Thymus (tissue), 14 donors: ENCODE measurements at places on chromosomes 3 and 15.
A peak's percentile ranks its signal among the peaks of the same experiment; 100 is the strongest.

DNA sequence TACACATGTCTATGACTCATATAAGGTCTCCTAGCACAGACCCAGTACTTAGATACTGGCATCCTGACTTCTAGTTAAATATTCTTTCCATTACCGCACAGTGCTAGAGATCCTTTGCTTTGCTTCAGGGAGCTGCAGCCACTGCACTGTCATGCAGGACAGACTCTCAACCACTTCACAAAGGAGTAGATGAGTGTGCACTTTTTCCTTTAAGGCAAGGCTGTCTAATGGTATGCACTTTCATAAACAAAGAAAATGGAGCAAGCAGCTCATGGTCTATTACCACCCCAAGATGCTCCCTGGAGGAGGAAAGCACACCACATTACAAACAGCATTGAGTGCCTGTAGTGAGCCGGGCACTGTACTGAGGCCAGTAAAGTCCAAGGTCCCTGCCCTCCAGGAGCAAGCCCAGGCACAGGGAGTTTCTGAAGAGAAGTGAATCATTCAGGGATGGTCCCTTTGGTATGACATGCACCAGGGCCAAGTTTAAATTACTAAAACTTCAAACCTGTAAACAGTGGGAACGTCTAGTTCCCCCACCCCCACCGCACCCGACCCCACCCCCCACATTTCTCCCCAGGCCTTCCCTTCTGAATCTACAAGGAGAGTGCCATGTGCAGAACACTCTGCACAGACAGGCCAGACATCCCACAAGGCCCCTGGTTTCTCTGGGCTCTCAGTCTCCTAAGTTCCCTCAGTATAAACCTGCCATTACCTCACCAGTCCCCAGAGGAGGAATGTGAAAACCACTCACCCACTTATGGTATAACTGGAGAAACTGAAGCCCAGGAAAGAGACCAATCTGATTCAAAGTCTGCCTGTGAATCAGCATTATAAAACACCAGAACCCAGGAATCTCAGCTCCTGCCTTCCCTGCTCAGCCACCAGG lies 107.8 kb upstream of the BCL6 start:
- DNase-seq: no peak

- no peak for DNase-seq
These were observed 78.5 kb upstream of the CHD2 start for GRCh38 chr15:92821491-92822116.

DNA sequence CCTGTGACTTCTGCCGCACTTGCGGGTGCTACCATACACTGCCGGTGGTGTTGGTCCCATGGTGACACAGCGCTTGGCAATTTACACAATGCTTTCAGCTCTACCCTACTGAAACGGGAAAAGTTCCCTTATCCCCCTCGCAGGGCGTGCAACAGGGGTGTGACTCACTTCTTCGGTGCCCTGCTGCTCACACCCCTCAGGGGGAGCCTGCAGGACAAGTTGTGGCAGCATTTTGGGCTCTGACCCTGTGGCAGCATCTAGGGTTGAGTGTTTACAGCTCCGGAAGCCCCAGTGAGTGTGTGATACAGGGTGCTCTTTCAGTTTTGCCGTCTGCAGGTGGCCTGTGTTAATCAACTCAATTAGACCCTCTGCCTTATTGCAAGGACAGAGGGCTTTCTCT lies 324.7 kb upstream of the RGMA start:
- DNase-seq: no peak

GRCh38 chr3:190514413-190515153 lies 698 bp downstream of the IL1RAP start:
- peak; percentile 53 for DNase-seq

GRCh38 chr3:42855547-42856380 lies 19.9 kb downstream of the CYP8B1 start:
- DNase-seq: no peak

DNA sequence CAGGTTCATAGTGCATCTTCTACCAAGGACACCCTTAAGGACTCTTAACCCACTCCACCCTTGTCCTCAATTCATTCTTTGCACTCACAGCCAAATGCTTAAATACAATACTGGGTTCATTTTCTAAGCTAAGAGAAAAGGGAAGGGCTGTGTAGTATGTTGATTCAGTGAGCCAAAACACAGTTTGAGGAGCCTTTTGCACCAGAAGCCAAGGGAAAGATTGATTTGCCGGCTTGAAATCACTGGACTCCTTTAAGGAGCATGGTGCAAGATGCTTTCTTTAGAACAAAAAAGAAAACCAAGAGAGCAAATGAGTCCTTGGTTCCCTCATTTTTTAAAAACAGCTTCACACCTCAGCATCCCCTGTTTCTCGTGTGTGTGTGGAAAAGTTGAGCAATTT lies 47.8 kb downstream of the BOC start:
- no peak for DNase-seq

GRCh38 chr3:133884887-133885711 lies 10.6 kb downstream of the RAB6B start:
- DNase-seq: no peak

DNA sequence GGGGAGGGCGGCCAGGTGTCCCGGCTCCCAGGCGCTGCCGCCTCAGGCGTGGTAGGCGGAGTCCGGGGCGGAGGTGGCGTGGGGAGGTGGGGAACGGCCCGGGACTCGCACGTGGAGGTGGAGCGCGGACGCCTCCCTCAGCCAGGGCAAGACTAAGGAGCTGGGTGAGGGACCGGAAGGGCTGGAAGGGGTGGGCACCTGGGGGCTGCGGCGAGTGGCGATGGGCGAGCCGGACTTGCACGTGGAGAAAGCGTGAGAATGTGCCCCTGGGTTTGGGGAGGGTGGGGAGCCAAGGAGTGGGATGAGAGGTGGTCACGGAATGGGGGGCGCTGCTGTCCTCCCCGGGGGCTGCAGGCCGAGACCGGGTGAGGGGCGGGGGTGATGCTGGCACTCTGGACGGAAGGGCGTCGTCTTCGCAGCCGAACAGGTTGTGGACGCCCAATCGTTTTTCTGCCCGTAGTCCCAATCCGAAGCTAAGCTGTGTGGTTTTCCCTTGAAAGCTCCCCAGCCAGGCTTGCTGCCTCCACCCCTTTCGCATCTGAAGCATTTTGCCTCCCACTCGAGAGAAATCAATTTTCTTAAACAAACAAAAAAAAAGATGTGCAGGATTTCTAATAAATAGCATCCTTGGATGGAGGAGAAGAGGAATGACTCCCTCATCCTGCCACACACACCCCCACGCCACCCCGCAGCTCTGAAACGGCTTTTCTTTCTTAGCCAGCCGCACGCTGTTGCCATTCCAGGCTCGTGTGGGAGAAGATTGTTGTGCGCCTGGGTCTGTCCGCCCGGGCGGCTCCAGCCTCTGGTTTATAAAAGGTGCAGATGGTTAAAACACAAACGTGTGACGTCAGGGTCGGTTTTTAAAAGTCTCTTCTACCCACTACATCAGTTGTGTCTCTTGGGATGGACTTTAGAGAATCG lies 62.5 kb upstream of the ANKRD28 start:
- peak; percentile 0 for DNase-seq

DNA sequence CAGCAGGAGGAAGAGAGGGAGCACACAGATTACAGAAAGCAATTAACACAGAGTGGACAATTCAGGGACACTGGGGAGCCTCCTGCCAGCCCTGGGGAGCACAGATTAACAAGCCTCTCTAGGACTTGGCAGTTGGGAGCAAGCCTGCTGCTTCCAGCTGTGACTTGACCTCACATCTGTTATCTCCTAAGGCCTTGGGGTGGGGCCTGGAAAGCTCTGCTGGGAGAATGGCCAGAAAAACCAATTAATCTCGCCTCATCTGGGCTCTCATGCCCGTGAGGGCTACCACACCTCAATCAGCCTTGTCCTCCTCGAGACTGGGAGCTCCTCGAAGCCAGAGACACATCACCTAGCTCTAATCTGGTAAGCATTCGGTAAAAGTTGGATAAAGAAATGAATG lies 39.1 kb downstream of the SEMA5B start:
- no peak for DNase-seq

DNA sequence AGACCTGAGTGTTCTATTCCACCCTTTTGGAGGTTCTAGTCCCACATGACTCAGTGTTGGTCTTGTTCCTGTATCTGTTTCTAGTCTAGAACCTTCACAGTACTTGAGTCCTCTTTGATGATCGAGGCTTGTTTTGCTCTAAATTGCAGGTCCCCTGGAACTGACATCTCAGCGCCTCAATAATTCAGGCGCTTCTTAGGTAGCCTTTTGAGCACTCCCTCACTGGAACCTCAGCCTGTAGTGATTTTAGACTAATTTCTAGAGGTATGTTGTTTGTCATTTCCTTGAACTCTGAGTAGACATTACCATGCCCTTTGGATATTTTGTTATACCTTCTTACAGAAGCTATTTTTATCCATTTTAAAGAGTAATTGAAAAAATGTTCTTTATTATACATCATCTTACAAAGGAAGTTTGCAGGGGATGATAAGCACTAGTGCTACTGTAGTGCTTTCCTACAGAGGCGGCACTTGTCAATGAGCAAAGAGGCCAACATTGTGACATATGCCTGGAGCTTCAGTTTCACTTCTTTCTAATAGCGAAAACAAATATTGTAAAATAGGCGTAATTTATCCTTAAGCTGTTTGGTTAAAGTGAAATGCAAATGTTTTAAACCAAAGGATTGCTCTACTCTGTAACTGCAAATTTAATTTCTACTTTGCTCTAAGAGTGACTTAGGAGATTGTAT lies 75.7 kb downstream of the EFL1 start:
- DNase-seq: no peak

GRCh38 chr3:1953536-1953935 lies 145.1 kb upstream of the CNTN4 start:
- no peak for DNase-seq

DNA sequence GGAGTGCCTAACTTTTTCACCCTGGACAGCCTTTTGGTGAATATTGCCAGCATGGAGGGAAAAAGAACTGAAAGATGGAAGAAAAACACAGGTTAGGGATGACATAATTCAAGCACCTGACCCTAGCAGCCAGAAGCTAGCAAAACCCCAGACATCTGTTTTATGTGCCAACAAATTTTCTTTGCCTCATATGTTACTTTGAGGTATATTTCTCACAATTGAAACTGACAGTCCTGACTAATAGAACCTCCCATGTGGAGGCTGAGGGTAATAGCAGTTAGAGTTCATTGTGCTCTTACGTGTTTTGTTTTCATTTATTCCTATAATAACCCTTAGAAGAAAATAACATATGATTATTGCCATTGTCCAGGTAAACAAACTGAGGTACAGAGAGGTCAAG lies 71.5 kb upstream of the SLC25A26 start:
- DNase-seq: no peak

- no peak for DNase-seq
These were observed 117.5 kb upstream of the ARHGEF3 start for GRCh38 chr3:56919137-56919796.

GRCh38 chr3:52310861-52311575 lies 5.1 kb upstream of the DNAH1 start:
- no peak for DNase-seq

DNA sequence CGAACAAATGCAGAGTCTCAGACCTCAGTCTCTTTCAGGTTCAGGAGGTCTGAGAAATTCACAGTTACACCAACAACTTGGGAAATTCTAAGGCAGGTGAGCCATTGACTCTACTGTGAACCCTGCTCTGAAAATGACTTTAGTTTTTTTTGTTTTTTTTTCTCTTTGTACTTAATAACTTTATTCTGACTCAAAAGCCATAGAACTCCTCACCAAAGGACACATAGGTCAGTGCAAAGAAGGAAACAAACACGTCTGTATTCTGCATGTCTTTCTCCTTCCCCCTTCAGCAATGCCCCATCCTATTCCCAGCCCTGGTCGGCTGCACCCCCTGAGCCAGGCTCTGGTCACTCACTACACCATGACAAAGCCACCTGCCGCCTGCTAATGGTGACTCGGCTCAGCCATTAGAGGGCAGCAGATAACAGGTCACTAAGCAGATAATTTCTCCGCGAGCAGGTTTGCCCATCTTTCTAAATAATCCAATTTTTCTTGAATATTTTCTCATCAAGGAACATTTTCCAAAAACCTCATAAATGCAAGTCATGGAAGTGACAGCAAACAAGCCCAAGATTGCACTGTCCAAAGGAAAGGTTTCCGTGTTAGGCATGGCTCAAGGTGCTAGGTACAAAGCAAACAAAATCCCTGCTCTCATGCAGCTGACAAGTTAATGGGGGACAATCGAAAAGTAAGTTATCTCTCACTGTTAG lies 37.7 kb downstream of the TM4SF4 start:
- no peak for DNase-seq

- DNase-seq: no peak
These were observed 1.6 kb downstream of the USP19 start for GRCh38 chr3:49119036-49119435.

GRCh38 chr3:13624671-13625125 lies 75.8 kb downstream of the FBLN2 start:
- DNase-seq: no peak

DNA sequence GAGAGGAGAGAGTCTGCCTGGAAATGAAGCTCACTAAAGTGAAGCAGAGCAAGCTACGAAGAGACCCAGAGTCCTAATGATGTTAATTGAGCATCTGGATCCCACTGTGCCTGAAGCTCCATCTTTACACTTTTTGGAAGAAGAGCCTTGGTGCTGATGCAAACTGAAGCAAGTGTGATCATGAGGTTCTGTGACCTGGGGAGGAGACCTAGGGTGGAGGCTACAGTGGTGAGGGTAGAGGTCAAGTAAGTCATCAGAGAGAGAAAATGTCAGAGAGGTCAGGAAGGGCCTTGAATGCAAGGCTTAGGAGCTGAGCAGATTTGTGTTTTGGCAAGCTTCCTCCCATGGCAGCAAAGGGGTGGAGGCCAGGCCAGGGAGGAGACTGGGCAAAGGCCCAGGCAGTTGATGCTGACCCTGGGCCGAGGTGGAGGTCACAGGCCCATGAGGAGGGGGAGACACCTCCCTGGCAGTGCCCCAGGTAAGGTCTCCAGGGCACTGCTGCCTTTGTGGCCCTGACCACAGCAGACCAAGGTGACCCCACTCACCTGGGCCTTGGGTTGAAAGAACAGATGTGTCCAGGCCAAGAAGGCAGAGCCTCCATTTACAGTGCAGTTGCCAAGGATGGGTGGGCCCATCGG lies 1.6 kb downstream of the GRIP2 start:
- no peak for DNase-seq

GRCh38 chr3:105158286-105158685 lies 208.4 kb upstream of the ALCAM start:
- no peak for DNase-seq

DNA sequence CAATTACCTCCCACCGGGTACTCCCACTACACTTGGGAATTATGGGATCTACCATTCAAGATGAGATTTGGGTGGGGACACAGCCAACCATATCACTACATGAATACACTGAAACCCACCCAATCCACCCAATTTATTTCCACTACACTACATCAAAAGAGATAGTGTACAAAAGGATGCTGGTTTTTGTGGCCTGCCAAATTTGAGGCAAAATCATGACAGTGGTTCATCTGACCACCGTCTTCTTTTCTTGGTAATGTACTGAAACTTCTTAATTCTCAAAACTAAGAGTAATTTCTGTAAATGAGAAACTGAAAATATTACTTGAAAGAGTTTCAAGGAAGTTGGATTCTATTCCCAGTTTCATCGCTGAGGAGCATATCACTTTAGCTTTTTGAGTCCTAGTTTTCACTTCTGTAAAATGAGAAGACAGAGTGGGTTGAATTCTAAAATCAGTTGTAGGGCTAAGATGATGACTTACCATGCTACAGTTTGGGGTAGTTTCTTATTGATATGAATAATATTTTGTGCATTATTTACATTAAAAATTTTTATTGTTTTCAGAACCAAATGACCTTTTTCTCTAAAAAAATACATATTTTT lies 360.4 kb upstream of the CNTN6 start:
- DNase-seq: no peak
